ENCODE measurements at places on chromosomes 3 and 15.

GRCh38 chr3:194274424-194275085 lies 76.6 kb downstream of the CPN2 start:
- no peak for DNase-seq

GRCh38 chr3:5149306-5149880 lies 27.3 kb downstream of the ARL8B start:
- no peak for DNase-seq

GRCh38 chr3:129449279-129450115 lies 9.5 kb downstream of the IFT122 start:
- DNase-seq, result no peak

- DNase-seq, result no peak
Observed at GRCh38 chr3:146325170-146325569, 74.3 kb upstream of the PLSCR4 start.

- DNase-seq, result no peak
Observed at GRCh38 chr3:69182588-69183316, 60.4 kb upstream of the LMOD3 start.

DNA sequence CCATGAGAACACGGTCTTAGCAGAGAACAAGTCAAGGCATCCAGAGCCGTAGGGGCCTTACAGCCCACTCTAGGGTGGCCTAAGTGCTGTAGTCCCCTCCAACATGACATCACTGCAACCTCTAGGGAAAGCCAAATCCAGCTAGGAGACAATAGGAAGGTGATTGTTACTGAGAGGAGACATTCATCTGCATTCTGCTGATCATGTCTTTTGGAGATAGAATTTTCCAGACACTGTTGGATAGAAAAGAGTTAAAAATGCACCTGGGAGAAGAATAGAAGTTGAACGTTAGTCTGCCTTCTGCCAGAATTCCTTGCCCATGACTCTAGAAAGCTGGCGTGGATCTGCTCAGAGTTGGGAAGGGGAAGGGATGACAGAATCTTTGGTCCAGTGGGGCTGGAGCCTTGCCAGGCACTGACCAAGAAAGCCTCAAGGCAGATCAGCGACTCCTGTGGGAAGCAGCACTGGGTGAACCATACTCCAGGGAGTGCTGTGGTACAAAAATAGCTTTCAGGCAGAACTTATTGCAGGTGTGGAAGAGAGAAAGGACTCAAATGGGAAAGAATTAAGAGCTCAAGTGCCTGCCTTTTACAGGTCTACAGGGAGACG lies 44.8 kb upstream of the RAF1 start:
- DNase-seq, result no peak

GRCh38 chr3:29279286-29279685 lies 1.6 kb upstream of the RBMS3 start:
- DNase-seq, result no peak

DNA sequence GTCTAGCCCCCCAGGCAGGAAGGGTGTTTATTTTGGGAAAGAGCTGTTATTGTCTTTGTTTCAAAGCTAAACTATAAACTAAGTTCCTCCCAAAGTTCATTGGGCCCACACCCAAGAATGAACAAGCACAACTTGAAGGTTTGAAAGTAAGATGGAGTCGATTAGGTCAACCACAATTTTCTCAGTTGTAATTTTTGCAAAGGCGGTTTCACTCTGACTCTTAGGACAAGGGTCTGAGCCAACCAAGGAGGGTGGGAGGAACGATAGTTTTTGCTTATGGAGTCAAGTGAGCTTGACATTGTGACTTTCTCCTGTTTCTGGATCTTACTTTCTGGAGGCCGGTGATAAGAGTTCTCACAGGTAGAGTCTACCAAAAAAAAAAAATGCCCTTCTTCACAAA lies 5.8 kb upstream of the ZNF770 start:
- no peak for DNase-seq

- no peak for DNase-seq
Observed at GRCh38 chr3:45687828-45688193, 1.4 kb upstream of the SACM1L start.

DNA sequence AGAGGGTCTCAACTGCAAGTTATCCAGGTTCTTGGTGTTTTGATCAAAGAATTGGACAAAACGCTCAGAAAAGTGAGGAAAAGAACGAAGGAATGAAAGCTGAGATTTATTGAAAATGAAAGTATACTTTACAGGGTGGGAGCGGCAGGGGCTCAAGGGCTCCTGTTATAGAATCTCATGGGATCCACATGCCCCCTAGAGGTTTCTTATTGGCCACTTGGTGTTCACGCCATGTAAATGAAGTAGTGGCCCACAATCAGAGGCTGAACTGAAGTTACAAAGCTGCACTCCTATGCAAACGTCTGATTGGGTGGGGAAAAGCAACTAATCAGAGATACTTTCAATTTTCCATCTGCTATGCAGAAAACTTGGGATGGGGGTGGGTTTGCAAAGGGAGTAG lies 216.7 kb downstream of the PTPRG start:
- no peak for DNase-seq

DNA sequence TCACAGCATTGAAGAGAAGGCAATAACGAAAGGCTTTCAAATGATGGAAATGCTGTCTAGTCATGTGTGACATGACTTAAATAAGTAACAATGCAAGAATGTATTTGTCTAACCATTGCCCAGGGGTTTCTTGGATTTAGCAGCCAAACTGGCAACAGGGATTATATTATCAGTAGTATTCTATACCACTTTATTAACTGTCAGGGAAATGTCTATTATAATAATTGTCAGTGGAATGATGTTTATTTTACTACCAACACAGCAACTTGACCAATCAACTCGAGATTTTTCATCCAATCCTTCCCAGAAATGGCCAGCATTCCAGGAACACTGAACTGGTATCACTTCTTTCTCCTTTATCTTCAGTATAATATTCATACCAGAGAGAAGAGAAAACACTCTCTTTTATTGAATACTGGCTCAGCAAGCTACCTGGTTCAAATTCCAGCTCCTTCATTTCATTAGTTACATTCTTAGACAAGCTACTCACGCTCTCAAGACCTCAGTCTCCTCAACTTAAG lies 66.2 kb downstream of the FOXP1 start:
- no peak for DNase-seq

Measured in NCI-H748 treated with DMSO at 0.1 percent for 48 hours (cell line).